ENCODE measurements at places on chromosomes 6 and 20. TPM values are rescaled to one million over a fixed set of nuclear protein-coding genes. Genes with fewer than 3 reads are reported as not detected.

- no peak for DNase-seq
Measured at GRCh38 chr6:75849329-75850025, 100.4 kb downstream of the MYO6 start.

DNA sequence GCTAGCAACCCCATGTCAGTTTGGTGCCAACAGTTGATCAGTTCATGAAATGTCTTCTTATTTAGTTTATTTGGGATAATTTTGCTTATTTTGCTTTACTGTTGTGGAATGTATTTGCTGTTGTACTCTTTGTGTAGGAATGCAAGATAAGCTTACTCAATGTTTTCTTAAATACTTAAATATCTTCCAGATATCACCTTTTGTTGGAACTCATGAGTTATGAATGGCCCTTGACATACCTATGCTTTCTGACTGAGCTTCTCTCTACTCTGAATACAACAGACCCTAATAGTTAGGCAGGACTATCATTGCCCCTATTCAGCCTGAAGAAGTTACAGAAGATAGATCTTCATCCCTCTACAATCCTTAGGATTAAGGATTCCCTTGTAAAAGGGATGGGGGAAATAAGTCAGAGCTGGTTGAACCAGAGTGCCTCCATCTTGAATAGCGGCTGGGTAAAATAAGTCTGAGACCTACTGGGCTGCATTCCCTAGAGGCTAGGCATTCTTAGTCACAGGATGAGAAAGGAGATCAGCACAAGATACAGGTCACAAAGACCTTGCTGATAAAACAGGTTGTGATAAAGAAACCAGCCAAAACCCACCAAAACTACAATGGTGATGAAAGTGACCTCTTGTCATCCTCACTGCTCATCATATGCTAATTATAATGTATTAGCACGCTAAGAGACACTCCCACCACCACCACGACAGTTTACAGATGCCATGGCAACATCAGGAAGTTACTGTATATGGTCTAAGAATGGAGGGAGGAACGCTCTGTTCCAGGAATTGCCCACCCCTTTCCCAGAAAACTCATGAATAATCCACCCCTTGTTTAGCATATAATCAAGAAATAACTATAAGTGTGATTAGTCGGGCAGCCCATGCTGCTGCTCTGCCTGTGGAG is 196.9 kb downstream of the AKAP7 start:
- no peak for DNase-seq

Gene BEND6
- 0.30 TPM for total RNA-seq

Gene HLA-DQB1
- total RNA-seq, result 4.1 TPM

Gene PRICKLE4
- total RNA-seq, result 0.46 TPM

Data from psoas muscle (tissue), 8 donors.